CD4-positive, alpha-beta T cell treated with Interleukin-12 subunit alpha and Interleukin-12 subunit beta, for 1 hour (primary cell): ENCODE measurements at places on chromosomes 16 and 17.

DNA sequence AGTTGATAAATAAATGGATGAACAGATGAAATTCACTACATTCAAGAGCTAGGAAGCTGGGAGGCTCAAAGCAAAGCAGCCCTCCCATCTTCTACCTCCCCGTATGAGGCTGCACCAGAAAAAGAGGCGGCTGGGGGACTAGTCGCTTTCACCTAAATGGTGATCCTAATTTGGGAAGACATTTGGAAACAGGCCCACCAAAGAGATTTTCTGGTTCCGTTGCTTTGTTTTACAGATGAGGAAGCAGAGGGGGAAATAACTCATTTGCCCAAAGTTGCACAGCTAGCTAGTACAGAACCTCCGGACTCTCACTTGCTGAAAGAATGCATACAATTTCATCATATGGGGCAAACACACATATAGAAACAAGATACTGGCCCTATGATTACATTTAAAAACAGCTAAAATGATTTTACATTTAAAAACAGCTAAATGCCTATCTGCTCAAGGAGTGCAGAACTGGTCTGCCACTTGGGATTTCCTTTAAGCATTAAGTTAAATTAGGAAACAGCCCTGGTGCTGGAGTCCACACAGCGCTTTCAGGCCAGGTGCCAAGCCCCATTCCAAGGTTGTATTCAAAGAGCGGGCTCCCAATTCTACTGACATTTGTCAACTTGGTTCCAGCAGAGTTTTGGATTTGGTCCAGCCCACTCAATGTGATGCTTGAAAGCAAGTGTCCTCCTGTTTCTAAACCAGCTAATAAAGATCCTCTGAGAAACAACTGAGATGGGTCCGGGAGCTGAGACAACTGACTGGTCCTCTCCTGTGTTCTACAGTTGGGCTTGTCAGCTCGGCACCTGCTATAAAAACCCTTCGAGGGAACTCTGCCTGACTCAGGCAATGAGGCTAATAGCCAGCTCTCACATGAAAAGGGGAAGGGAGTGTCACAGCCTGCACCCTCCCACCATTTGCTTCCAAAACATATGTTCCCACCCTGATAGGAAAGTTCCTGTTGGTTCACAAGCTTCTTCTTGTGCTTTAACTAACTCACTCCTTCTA, 11.7 kb downstream of the ERN1 start:
- no peak for DNase-seq

GRCh38 chr16:81158964-81159363, 62.8 kb upstream of the GCSH start:
- DNase-seq, result no peak

DNA sequence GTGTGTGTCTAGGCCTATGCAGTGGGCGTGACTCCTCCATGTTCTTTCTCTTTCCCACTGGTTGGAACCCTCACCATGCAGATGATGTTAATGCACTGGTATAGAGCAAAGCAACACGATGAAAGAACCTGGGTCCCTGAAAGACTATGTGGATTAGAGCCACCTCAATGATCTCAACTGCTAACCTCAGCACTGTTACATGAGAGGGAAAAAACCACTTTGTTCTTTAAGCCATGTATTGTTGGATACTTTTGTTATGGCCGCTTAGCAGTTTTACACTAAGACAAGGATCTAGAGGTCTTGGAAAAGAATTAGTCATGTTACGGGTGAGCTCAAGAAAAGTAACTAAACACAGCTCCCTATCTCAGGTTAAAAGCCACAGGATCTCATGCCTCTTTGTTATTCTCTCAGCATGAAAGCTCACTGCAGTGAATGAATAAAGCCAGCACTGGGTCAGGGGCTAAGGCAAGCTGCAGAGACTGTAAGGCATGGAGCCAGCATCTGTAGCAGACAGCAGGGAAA, 56.6 kb upstream of the RBBP6 start:
- no peak for DNase-seq

- peak; percentile 88 for DNase-seq
Measured at GRCh38 chr16:88785106-88785924, at the start of gene PIEZO1. PIEZO1 (minus strand) TSS chr16:88785220; CDS start chr16:88784964, 256 bp downstream.

DNA sequence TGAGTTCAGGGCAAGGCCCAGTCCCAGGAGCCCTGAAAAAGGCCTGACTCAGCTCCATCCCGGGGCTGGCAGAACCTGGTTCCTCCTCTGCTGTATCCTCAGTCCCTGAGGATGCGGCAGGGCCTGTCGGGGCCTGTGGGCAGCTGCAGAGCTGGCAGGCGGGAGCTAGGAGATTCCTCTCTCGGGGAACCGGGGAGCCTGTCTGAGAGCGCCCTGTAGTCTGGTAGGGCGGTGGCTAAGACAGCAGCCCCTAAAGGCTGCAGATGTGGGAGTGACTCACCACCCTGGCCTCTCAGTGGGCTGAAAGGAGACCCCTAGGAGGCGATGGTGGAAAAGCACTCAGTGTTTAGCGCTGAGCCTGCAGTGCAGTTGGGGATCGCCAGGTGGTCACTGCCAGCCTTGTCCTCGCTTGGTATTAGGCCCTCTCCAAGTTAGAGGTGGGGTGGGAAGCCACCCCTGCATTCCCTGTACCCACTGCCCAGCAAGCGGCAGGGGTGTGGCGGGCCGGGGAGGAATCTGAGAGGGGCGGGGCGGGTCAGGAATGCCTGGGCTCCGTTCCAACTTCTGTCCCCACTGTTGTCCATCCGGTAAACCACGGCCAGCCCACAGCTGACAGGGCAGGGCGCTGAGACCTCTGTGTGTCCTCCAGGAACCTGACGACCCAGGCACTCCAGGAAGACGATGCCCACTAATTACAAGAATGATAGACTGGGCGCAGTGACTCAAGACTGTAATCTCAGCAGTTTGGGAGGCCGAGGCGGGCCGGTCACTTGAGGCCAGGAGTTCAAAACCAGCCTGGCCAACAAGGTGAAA, 29.5 kb upstream of the CDH1 start:
- no peak for DNase-seq

DNA sequence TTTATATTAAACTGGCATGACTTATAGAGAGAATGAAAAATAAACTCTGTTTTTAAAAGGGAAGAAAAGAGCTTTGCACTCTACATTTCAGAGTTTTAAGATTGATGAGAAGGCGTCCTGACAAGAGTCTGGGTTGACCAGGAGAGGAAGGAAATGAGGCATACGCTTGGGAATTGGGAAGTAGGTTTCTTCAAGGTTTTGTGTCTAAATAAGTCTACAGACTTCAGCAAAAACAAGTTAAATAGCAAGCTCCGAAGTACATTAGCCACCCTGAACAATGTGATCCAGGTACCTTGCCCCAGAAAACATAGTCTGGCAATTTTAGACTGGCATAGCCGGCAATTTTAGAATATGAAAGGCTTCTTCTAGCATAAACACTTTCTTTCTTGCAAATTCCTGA, 28.5 kb upstream of the CCDC182 start:
- no peak for DNase-seq

- DNase-seq, result no peak
Measured at GRCh38 chr17:8499171-8499570, 63.5 kb downstream of the NDEL1 start.

DNA sequence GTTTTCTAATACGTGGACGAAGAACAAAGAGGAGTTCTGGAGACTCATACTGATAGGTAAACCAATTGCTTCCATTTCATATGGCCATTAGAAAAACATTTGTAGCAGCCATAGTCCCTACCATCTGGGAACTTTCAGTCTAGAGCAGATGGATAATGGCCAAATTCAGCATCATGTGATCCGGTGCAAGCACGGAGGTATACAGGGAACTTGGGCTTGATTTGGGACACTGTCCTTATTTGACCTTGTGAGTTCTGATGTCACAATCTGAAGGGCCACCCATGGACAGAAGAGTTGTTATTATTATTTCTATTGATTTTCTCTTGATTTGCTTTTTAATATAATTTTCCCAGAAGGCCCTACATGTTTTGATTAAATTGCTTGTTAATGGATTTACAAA, 154.6 kb upstream of the ZNF267 start:
- DNase-seq, result no peak

DNA sequence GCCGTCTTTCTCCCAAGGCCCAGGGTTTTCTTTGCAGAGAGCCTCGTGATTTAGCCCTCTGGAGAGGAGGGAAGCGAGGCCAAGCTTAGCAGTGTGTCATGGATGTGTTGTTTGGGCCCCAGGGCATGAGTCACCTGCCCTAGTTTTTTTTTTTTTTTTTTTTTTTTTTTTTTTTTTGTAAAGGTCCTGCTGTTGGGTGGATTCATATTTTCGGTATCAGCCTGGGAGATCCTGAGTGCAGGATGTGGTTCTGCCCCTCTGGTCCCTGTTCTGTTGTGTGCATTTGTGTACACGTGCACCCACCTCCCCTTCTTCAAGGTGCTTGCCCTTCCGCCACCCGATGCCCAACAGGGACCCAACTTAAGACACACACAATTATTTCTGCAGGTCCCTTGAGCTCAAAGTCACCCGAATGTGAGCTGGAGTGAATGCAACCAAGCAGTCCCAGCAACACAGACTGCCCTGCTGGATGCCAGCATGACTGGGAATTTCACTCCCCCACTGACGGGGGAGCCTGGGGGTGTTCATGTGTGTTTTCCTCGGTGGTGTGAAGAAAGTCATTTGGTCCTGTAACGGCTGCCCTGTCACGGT, 265.8 kb upstream of the TNRC6C start:
- peak; percentile 13 for DNase-seq

DNA sequence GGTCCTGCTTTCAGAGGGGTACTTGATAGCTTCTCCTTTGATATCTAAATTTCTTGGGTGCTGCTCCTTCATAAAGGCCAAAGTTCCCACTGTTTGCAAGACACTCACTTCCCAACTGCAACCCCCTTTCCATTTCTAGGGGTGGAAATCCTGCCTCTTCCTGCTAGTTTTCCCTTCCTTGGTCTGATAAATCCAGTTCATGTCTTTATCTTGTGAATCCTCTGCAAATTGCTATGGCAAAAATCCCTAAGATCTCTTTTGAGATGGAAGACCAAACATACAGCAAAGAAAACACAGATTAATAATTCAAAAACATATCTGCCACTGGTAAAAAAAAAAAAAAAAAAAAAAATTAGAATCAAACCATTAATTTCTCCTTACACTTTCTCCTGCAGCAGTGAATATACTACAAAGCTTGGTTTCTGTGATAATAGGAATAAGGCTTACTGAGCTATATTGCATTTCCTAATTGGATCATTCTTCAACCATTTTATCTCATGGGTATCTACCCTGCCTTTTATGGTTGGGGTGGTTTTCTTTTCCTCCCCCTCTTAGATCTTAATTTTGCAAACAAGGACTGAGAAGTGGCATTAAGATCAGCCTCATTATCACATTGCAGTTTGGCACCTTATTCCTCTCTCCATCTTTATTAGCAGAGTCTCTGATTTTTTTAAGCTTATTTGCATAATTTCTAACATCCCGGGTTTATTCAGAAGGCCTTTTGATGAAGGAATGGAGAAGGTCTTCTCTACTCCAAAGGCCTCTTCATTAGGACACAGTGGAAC, 439.1 kb downstream of the XYLT1 start:
- DNase-seq, result no peak
